ENCODE measurements at places on chromosomes 4 and X.

GRCh38 chrX:23381099-23382087, 46.7 kb downstream of the PTCHD1 start:
- no peak for DNase-seq

DNA sequence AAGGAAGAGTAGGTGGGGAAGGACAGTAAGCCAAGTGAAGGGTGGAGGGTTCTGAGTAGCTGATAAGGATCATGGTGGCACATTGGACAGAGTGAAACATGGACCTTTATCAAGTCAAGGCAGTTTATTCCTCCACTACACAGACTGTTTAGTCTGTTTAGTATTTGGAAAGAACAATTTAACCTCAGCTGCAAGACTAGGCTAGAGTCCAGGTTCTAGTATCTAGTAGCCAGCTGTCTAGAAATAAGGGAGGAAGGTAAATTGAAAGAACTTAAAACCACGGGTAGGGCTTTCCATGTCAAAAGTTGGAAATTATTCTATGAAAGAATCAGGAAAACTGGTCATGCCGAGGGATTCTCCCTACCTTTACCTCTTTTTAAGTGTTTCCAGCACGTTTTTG, 140.1 kb upstream of the MED14 start:
- DNase-seq: no peak

- no peak for DNase-seq
These were observed 1.4 kb downstream of the RWDD4 start for GRCh38 chr4:183657564-183657963.

- peak; percentile 41 for DNase-seq
These were observed at the start of gene DIAPH2 for GRCh38 chrX:96684339-96685209. TSS of gene DIAPH2 (plus strand) at chrX:96684842.

DNA sequence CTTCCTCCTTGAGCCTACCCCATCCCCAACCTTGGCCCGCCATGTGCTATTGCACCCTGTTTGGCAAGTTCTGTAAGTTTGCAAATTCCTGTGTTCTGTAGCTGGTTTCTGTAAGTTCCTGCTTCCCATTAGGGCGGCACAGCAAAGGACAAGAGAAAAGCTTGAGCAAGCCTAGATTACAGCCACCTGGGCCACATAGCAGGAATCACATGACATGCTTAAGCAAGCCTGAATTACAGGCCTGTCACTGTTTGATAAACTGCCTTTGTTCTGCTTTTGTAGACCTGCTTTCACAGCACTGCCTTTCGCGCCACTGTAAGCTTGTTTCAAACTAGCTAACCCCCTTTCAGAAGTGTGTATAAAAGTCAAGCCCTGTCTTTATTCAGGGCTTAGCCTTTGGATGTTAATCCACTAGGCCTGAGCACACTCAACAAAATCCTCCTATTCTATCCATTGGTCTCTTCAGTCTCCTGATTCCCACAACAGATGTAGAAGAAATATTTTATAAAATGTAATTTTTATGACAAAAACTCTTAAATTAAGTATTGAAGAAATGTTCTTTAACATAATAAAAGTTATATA, 906.8 kb upstream of the NDST4 start:
- no peak for DNase-seq

Measured in activated T-helper 1 cell treated with anti-CD3 and anti-CD28 coated beads, Interleukin-2, amount 50 U/mL, for 16 hours (primary cell).